RPMI8226 (cell line): ENCODE measurements at places on chromosomes 7 and 10.

GRCh38 chr7:71687286-71687685, 555.3 kb downstream of the GALNT17 start:
- DNase-seq, result no peak

DNA sequence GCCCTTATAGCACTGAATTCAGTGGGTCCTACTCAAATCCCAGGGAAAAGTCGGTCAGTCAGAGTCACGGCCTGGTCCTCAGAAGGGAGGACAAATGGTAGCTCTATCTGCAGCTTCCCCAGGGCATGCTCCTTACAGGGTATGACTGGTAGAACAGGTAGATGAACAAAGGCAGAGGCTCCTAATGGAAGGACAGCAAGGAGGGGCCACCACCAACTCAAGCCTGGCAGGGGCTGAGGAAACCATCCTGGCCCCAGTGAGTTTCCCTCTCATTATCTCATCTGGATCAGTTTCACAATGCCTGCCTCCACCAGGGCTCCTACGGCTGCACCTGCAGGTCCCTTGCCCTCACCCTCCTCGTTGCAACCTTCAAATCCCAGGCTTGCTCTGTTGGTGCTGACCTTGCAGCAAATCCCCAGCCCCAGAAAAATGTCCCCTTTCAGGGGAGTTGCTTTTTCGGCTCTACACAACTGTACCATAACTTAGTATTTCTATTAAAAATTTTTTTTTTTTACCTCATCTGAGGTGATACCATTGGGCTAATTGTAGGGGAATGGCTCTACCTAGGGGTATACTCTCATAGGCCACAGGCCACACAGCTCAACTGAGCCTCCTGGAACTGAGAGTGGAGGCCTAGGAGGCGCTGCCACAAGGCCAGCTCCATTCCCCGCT, 2.4 kb upstream of the MYO1G start:
- peak; percentile 90 for DNase-seq

DNA sequence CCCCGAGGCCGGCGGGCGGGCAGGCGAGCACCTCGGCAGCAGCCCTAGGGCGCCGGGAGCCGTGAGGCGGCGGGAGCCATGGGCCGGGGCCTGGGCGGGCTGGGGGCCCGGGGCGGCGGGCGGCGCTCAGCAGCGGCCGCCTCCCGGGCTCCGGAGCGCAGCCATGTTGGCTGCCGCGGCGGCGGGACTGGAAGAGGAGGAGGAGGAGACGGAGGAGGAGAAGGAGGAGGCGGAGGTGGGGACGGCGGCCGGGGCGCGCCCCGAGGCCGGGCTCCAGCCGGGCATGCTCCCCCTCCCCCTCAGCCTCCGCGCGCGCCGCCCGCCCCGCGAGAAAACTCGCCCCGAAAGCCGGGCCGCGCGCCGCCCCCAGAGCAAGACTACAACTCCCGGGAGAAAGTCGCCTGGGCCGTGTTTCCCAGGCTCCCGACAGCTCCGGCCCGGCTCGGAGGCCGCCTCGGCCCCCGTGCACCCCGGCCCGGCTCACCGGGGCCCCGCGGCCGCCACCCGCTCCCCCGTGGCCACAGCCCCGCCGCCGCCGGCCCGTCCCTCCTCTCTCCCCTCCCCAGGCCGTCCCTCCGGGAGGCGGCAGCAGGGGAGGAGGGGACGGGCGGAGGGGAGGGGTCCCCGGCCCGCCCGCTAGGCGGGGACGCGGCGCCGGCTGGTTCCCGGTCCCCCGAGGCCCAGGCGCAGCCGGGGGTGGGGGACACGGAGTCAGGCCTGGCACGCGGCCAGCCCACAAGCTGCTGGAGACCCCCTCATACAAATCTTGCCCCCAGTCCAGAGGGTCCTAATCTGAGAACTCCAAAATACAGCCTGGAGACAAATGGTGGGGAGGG, at the start of gene DLG5:
TSS of gene DLG5 (minus strand) at position 190 of the 836 bp plus-strand sequence. CDS start 235 bp downstream, outside the sequence.
- peak; percentile 45 for DNase-seq

- DNase-seq, result peak; percentile 70
Observed at GRCh38 chr10:133274751-133275683, 1.7 kb downstream of the ADAM8 start.

- no peak for DNase-seq
Observed at GRCh38 chr7:100584683-100585510, 1.0 kb downstream of the LRCH4 start.

- DNase-seq, result no peak
Observed at GRCh38 chr10:3625959-3626751, 158.9 kb downstream of the KLF6 start.

DNA sequence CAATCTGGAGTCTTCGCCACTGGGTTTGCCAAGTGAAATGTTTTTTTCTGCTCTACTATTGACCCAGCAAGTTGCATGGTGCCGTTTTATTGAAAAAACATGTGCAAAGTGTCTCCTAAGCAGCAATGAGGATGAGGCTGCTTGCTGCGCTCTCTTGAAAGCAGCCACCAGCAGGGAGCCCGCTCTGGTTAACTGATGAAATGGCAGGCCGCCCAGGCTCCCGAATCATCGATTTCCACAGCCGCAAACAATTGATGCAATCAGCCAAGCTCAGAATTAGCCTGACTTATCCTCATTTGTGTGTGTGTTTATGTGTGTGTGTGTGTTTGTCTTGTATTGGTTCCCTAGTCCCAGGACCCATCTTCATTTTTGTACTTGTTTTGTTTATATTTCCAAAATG, 22.2 kb upstream of the LYZL1 start:
- DNase-seq, result no peak

- no peak for DNase-seq
Observed at GRCh38 chr7:28747404-28747803, 210.7 kb downstream of the TRIL start.

DNA sequence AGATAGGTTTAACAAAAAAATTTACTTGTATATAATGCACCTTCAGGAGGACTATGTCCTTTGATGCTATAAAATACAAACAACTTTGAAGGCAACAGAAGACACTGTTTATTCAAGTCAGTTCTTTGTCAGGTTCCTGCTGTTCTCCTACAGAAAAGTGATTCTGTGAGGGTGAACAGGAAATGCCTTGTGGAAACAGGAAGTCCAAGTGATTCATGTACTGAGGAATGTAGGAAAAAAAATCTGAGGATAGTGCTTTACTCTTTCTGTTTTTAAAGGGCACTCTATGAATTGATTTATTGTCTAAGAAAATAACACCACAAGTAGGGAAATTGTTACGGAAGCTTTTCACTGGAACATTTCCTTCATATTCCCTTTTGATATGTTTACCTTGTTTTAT, 171.9 kb downstream of the HDAC9 start:
- DNase-seq, result no peak

- DNase-seq, result no peak
Observed at GRCh38 chr7:44944821-44945220, 34.0 kb downstream of the MYO1G start.

GRCh38 chr7:101674439-101674838, 45.3 kb upstream of the MYL10 start:
- no peak for DNase-seq

DNA sequence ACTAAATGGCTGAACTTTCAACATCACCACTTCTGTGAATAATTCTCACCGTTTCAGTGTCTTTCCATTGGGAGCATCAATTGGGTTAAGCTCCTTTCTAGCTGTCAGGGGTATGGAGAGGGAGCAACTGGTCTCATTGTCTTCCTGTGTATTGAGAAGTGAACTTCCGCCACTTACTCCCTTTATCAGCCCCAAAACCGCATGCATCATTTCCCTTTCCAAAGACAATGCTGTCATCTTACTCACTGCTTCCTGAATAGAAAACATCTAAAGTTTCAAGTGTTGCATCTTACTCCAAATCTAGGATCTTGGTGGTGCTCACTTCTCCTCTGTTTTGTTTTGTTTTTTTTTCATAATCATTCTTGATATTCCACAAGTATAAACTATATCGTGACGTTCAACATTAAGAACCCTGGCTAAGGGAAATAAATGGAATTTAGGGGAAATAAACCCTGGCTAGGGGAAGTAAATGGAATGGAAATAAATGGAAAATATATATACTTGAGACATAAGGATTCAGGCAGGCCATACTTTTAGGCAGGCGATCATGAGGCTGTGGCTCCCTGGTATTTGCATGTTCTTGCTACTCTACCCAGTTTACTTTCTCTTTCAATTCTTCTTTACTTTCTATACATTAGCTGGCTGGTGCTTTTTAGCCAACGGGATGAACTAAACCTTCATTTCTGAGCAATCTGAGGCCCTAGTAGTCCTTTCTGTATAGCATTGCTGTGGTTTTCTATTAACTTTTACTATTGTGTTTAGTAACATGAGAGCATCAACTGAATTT, 371.9 kb downstream of the BMPER start:
- no peak for DNase-seq

DNA sequence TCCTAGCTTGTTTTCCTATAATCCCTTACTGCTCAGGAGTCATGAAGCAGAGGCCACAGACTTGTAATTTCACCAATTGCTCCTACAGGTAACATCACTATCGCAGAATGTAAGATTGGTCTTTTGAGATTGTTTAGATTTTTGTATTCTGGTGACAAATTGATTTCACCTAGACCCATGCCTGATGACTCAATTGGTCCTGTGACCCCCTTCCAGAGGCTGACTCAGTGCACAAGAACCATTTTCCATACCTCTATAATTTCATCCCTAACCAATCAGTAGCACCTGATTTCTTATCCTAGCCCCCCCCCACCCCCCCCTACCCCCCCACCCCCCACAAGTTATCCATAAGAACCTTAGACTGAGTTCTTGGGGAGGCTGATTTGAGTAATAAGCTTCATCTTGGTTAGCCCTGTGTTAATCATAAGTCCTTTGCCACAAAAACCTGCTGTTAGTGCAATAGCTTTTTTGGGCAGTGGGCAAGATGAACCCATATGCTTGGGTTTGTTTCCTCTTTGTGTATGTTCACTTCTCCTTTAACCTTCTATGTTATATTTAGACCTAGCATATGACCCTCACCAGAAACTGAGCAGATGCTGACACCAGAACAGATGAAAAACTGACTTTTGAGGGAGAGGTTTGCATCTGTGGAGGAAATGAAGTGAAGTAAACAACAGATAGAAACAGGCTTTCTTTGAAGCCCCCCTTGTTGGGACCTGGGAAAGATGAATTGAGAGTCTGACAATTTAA, 187.1 kb downstream of the KIF20B start:
- DNase-seq, result peak; percentile 45

GRCh38 chr10:124939290-124939689, 2.6 kb upstream of the ZRANB1 start:
- no peak for DNase-seq

DNA sequence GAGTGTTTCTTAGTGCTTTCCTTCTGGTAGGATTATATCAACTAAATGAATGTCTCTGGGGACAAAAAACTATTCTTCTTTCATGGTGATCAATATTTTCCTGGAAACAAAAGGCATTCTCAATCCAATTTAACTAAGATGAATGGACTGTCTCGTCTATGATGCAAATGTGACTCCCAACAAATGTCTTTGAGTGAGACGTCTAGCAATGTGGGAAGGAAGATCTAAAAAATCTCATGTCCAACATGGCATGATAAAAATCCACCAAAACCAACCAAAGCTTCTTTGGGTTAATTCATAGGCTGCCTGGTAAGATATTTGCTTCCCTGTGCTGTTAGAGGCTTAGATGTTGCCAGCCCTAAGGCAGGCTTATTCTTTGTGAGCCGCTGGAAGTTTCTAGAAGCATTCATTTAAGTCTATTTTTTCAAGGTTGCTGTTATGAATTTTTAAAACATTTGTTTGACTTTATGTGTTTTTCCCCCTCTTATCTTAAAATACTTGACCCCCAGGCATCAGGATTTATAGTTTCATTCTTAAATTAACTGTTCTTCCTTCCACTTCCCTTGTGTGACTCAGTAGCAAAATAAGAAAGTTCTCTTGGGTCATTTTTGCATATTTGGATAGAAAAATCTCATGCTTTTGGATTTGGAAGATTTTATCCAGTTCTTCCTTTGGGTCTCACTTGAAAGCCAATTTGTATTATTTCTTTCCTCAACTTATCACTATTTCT, 156.3 kb downstream of the NRP1 start:
- no peak for DNase-seq

- no peak for DNase-seq
Observed at GRCh38 chr7:13107291-13107690, 419.9 kb downstream of the ARL4A start.

GRCh38 chr7:78222001-78222751, 423.6 kb downstream of the PHTF2 start:
- no peak for DNase-seq

DNA sequence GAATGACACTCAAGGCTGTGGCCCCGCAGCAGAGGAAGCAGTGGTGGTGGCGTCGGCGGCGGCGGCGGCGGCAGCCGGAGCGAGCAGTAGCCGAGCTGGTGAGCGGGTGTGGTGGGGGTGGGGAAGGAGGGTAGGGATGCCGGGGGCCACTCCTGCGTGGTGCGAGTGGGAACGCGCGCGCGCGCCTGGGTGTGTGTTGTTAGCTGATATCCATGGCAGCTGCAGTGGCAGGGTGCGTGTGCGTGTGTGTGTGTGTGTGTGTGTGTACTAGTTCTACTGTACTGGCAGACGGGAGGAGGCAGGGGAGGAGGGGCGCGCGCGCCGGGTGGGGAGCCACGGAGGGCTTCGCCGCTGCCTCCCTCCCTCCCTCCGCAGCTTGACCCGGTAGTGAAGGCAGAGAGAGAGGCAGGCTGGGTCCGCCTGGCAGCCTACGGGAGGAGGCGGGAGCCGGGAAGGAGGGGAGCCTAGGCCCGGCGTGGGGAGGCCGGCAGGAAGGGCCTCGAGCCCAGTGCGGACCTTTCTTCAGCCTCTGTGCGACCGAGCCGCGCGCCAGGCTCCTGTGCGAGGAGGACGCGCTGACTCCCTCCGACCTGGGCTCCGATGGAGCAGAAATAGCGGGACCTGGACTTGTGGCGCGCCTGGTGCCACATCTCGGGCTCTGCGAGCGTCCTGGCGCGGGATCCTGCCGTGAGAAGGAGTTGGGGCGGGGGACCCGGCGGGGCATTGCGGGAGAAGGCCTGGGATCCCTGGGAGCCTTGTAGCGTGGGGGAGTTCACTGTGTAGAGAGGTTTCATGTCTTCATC, at the start of gene MAGI2:
TSS of gene MAGI2 (minus strand) at position 110 of the 803 bp plus-strand sequence. CDS start 347 bp downstream, outside the sequence.
- no peak for DNase-seq

- DNase-seq, result no peak
Observed at GRCh38 chr10:84820120-84820519, 491.7 kb downstream of the CCSER2 start.

DNA sequence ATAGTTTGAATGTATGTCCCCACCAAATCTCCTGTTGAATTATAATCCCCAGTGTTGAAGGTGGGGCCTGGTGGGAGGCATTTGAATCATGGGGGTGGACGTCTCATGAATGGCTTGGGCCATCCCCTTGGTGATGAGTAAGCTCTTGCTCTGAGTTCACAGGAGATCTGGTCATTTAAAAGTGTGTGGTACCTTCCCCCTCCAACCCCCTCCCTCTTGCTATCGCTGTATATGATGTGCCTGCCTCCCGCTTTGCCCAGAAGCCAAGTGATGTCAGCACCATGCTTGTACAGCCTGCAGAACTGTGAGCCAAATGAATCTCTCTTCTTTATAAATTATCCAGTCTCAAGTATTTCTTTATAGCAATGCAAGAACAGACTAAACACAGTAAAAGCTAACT, 103.0 kb downstream of the CNOT4 start:
- no peak for DNase-seq

- DNase-seq, result peak; percentile 65
Observed at GRCh38 chr7:57821438-57822382, 371.7 kb downstream of the ZNF716 start.

GRCh38 chr7:147535701-147536111, 1054.9 kb upstream of the C7orf33 start:
- no peak for DNase-seq

GRCh38 chr10:106728232-106728631, 436.3 kb downstream of the SORCS1 start:
- DNase-seq, result no peak
